ENCODE measurements at places on chromosomes 13 and 19. TPM values are rescaled to one million over a fixed set of nuclear protein-coding genes. Genes with fewer than 3 reads are reported as not detected.

- no peak for DNase-seq
These were observed 21.2 kb upstream of the DOCK9 start for GRCh38 chr13:98998831-98999638.

Gene ATP8B3
- 3.3 TPM for total RNA-seq

Gene GRIN2D
- 0.40 TPM for total RNA-seq

Gene KLF12
- 8.2 TPM for total RNA-seq

Gene ZNF541
- not detected for total RNA-seq

Gene SIGLEC12
- total RNA-seq, result not detected

DNA sequence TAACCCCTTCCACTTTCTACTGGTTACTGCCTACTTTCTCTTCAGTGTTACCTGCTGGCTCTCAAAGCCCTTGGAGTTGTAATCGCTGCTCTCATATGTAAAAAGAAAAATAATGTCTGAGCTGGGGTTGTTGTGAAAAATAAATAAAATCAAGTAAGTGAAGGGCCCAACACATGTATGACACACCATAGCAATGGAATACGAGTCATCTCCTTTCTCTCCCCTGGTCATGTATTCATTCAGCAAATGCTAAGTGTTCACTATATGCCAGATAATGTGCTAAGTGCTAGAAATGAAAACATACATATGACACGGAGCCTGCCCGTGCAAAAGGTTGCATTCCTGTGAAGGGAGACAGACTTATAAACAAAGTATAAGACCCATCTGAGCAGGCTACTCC lies 535.0 kb downstream of the RFC3 start:
- no peak for DNase-seq

GRCh38 chr13:32159137-32159869 lies 127.7 kb downstream of the FRY start:
- no peak for DNase-seq

- DNase-seq, result no peak
These were observed 1.5 kb downstream of the KISS1R start for GRCh38 chr19:918481-919198.

GRCh38 chr13:33057019-33057780 lies 41.0 kb downstream of the KL start:
- DNase-seq, result no peak

DNA sequence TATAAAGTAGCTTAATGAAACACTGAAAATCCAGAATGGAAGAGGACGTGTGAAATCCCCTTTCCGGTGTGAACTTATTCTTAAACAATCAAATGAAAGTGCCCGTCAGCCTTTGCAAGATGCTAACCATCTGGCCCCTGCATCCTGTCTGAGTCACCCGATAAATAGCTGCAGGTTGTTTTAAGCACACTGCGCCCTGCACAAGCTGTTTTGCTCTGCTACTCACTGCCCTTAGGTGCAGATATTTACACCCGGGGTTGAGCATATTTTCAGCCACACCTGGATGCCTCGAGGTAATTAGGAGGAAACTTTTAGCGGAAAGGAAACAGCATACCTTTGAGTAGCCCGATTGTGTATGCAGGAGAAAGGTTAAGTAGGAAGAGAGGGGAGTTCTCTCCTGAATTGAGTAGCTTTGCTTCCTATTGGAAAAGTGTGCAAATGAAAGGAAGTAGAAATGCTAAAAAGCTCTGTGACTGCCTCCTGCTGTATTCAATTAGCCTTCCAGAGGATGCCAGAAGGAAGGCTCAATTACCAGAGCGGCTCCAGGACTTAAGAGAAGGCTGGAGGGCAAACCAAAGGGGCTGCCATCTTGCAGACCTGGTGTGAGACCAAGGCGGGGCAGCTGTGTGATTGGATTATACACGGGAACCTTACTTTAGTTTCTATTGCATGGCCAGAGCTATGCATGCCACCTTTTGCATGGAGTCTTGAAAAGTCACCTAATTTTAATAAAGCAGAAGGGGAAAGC lies 42.5 kb downstream of the IRS2 start:
- DNase-seq, result peak; percentile 58

GRCh38 chr19:51535535-51535934 lies 4.1 kb upstream of the SIGLEC6 start:
- no peak for DNase-seq

GRCh38 chr13:66048888-66049287 lies 1181.2 kb downstream of the PCDH9 start:
- DNase-seq, result no peak

Gene IZUMO1
- total RNA-seq, result 0.28 TPM

DNA sequence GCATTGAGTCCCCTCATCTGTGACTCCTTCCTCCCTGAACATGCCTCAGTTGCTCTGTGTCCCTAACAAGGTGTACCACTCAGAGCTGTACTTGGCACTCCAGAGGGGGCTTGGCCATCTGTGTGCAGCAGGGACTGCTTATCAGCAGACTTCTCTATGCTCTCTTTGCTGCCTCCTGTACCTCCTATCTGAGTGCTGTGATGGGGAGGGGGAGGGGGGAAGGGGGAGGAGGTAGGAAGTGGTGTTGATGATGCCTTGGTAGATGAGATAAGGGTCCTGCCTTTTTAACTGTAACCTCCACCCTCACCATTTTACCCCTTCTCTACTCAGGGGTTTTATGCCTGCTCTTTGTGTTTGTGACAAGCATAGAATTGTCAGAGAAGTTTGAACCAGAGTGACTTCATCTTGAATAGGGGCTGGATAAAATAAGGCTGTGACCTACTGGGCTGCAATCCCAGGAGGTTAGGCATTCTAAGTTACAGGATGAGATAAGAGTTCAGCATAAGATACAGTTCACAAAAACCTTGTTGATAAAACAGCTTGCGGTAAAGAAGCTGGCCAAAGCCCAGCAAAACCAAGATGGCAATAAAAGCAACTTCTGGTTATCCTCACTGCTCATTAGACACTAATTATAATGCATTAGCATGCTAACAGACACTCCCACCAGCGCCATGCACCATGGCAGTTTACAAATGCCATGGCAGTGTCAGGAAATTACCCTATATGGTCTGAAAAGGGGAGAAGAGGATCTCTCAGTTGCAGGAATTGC lies 13.2 kb downstream of the PCDH8 start:
- DNase-seq, result no peak

Gene PROZ
- not detected for total RNA-seq

GRCh38 chr19:12833418-12833737 lies 1.0 kb downstream of the RTBDN start:
- DNase-seq, result no peak

Gene KLHL1
- total RNA-seq, result not detected

DNA sequence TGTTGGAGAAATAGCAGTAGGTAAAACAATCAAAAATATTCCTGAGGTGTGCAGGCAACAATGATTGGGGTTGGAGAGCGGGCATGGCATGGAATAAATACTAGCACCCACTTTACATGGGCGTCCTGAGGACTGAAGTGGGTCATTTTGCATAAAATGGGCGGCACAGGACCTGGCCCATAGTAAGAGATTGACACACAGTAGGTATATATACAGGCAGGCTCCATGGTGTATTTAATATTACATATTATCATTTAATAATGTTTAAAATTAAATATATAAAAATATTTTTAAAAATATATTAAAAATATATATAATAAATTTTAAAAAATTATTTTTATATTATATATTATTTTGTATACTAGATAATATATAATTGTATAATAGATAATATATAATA lies 48.3 kb downstream of the CRYL1 start:
- DNase-seq, result no peak

DNA sequence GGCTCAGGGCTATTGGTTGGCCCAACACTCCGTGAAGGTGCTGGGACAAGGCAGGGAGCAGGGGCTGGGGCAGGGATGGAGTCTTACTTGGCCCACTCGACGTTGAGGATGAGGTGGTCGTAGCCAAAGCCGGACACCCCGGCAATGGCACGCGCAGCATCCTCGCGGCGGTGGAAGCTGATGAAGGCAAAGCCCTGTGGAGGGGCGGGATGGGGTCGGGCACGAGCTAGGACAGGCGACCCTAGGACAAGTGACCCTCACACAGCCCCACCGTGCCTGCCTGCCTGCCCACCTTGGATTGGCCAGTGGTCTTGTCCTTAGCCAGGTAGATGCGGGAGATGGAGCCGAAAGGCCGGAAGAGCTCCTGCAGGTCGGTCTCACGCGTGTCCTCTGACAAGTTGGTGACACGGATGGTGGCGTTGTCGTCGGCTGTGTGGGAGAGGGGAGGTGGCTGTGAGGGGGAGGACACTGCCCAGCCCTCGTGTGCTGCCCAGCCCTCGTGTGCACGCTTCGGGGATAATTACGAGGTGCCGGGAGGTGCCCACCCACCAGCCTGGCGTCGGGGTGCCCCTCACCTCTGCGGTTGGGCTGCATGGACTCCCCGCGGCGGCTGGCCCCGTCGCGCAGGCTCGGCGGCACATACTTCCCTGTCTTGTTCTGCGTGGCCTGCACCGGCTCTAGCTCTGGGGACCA lies 4.0 kb downstream of the P2RY11 start:
- no peak for DNase-seq

DNA sequence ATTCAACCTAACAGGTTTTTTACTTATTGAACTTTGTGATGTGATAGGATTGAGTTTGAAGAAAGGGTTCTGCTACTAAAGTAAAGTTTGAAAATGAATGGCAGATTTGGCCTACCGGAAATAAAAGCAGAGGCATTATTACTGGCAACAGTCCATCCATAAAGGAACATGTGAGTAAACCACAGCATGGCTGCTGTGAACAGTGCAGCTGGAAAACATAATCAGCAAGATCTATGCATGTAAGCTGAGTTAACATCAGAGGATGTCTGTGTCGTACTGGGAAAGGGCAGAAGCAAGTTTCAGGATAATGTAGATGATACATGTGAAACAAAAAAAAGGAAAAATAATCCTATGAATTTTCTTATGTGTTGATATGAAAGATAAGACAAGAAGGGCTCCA lies 87.6 kb downstream of the CYSLTR2 start:
- no peak for DNase-seq
